ENCODE measurements at places on chromosomes 13 and 19.

DNA sequence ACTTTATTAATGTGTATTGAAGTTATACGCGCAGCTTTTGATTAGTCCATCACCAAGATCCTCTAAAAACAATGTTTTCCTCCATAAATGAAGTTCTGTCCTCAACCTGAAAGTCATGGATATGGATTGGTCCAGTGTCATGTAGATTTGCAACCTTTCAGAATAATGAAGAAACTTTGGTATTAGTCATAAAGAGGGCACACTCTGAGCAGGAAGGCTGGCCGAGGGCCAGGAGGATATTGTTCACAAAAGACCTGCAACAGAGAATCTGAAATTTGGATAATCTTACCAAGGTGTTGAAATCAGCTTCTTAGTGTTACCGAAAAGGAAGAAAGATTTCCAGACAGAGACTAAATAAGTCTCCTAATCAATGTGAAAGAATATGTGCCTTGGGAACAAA lies 20.7 kb downstream of the CLDN10 start:
- DNase-seq = no peak

DNA sequence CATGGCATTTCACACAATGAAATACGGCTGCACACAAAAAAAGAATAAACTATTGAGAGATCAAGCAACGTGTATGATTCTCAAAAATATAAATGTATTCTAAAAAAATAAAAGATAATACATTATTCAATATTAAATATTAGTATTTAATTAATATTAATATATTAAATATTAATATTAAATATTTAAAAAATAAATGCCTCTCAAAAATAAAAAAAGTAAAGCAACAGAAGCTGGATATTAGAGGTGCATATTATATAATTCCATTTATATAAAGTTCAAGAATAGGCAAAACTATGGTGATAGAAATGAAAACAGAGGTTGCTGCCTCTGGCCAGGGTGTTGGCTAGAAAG lies 57.1 kb downstream of the GADD45B start:
- DNase-seq = no peak

DNA sequence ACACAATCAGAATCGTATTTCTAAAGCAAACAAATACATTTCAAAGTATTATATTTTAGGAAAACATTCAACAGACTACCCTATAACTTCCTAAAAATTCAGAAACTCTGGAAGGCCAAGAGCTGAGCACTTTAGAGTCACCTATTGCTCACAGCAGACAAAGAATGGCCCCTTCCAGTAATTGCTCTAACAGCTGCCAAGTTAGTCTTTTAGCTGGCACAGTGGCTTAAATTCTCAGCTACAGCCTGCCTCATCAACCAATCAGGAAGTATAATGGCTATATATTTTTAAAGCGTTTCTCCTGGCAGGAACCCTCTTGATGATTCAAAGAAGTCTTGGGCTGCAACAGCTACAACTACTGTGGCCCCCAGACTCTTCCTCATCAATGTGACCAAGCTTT lies 14.9 kb upstream of the SLITRK5 start:
- DNase-seq = no peak

GRCh38 chr19:50921426-50922316 lies 10.5 kb upstream of the KLK4 start:
- DNase-seq = no peak

DNA sequence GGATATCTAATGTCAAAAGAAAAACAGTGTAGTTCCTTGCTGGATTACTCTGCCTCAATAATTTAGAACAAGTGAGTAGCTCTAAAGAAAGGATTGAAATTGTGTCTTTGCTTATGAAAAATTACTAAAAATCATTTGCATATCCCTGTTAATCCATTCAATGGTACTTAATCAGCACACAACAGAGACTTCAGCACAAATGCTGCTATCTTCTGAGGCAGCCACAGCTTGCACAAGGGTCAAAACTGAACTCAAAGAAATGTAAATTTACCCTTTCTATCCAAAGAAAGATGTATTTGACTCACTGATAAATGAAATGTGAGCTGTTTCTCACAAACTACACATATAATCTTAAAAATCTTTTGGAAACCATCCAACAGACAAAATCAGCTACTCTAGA lies 116.2 kb downstream of the LHFPL6 start:
- DNase-seq = no peak

- DNase-seq = no peak
These were observed 14.9 kb downstream of the EVI5L start for GRCh38 chr19:7844951-7845350.

GRCh38 chr13:40145139-40145538 lies 489.7 kb downstream of the COG6 start:
- no peak for DNase-seq

DNA sequence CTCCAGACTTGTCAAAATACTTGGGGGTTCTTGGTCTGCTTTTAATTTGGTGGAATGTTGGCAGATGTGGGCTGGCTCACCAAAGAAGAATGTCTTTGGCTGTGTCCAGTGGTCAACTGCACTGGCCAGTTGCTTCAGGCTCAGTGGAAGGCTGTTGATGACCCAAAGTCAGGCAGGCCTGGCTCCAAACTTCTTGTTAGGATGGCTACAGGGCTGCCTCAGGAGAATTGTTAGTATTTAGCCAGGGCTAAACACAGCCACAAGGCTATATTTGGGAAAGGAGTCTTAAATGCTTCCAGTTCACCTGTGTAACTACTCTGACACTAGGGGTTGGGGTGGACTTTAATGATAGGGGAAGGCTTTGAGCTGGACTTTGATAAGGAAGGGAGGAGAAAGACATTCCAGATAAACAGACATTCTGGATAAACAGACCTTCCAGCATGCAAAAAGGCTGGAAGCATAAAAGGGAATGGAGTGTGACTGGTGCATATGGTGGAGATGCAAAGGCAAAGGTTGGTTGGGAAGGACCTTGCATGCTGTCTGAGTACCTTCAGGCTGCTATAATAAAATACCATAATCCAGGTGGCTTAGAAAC lies 116.8 kb downstream of the FOXO1 start:
- no peak for DNase-seq

GRCh38 chr19:2733930-2734588 lies 5.8 kb downstream of the SLC39A3 start:
- no peak for DNase-seq

DNA sequence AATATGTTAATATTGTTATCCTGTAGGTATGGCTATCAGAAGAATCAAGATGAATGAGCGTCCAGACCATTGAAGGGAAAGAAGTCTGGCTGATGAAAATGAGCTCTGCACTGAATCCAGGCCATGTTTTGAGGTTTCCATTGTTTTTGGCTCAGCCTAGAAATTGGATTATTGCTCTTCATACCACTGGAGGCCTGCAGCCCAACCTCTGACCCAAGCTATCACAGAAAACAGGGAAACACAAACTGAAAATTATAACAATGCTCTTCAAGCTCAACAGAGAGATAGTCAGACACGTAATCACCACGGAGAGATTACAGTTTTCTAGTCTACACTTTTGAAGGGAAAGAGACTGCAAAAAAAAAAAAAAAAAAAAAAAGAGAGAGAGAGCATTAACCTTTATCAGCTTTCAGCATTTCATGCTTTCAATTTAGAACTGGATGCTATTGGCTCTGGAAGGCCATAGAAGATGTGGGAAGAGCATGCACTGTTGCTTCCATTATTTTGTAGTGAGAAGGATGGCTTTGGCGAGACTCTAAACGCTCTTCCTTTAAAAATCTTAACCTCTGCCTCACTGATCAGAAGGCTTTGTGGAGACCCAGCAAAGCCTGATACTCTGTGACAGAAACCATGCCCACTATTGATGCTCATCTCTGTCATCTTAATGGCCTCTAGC lies 10.8 kb downstream of the EDNRB start:
- DNase-seq = no peak

Measured in activated CD4-positive, CD25-positive, alpha-beta regulatory T cell (primary cell).